ENCODE measurements at places on chromosomes 11 and 22.

- no peak for DNase-seq
These were observed 2.6 kb downstream of the OVOL1 start for GRCh38 chr11:65789230-65790103.

GRCh38 chr11:100525635-100526034 lies 161.5 kb upstream of the ARHGAP42 start:
- DNase-seq = no peak

- DNase-seq = no peak
These were observed 188.9 kb downstream of the BRD1 start for GRCh38 chr22:49638788-49639187.

GRCh38 chr11:75271730-75272129 lies 31.2 kb downstream of the TPBGL start:
- DNase-seq = no peak

DNA sequence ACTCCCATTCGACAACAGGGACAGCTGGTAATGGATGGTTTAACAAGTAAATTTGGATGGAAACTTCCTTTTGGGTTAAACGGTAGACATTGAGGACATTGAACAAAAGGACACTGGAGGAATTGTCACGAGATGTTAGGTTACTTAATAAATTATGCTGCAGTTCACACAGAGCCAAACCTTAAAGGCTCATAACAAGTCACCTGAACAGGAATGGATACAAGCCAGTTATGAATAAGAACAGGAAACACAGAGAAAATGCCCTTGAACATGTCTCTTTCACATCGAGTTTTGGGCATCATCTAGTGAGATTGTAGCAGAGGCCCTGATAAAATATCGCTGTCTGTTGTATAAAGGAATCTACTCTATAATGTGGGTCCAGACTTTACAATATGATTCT lies 65.6 kb downstream of the CD44 start:
- no peak for DNase-seq

- DNase-seq = no peak
These were observed 19.8 kb downstream of the OR10D3 start for GRCh38 chr11:124202951-124203350.

GRCh38 chr11:707817-708420 lies 1.9 kb downstream of the EPS8L2 start:
- DNase-seq = no peak

- DNase-seq = no peak
These were observed 3.4 kb downstream of the NLRP6 start for GRCh38 chr11:281486-282161.

GRCh38 chr11:100918551-100919500 lies 210.8 kb downstream of the PGR start:
- DNase-seq = no peak

GRCh38 chr22:43155789-43156188 lies 4.4 kb downstream of the TSPO start:
- no peak for DNase-seq

GRCh38 chr22:39518996-39519680 lies 1.2 kb upstream of the ATF4 start:
- DNase-seq = no peak

DNA sequence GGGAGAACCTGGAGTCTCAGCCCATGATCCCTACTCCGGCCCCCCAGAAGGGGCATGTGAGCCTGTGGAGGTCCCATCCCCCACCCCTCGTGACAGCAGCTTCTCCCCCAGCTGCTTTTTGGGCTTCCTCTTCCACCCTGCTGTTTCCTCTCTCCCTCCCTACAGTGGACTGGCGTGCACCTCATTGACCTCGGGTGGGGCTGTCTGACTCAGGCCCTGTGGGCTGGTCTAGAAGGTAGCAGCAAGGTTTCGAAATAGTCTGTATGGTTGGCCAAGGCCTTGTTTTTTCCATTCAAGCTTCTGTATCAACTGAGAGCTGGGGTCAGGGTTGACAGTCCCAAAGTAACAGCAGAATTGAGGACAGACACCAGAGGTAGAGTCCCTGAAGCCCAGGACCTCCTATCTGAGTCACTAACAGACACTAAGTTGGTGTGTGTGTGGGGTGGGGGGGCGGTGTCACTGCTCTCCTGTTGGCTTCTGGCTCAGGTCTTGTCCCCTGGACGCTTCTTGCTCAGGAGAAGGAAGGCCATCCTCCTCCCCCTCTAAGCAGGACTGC lies 7.7 kb downstream of the SLC37A2 start:
- DNase-seq = peak; percentile 87

GRCh38 chr11:65211293-65212105 lies 29.8 kb downstream of the CAPN1 start:
- DNase-seq = no peak

DNA sequence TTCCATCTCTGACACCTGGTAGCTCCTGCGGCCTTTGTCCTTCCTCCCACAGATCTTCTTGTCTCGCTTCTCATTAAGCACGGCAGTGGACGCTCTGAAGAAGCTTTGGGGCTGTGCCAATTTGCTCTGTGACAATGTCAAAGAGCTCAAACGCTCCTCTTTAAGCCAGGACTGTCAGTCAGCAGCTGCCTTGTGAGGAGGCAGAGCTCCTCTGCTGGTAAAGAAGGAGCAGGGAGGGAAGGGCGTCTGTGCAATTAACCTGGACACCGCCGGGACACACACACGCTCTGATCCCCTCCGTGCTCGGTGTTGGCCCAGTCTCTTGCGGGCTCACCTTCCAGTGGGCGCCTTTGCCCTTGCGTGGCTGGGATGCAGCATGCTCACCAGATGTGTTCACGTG lies 373.9 kb downstream of the BRD1 start:
- DNase-seq = no peak

GRCh38 chr11:45500451-45500850 lies 165.0 kb downstream of the CHST1 start:
- DNase-seq = no peak
